Motor neuron (in vitro differentiated cells): ENCODE measurements at places on chromosomes 4 and X.

- no peak for ATAC-seq
Observed at GRCh38 chr4:78441756-78442155, 109.8 kb upstream of the ANXA3 start.

DNA sequence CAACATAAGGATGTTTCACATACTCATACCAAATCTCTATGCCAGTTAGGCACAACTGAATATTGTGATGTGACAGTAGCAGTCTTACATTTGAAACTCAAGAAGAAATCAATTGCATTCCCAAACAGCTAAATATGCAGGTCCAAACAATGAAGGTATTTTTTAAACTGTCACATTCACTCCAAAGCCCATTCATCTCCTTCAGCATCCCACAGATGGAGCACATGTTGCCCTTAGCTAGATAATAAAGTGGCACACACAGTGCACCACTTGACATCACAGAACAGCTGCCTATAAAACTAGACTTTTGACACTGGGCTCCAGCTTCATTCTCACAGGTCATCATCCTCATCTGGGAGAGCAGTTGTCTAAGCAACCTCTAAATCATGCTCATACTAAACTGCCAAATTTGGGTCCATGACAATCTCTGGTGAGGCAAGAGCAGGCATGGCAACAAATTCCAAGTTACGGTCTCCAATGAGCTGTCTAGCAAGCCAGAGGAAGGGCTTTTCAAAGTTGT, 26.2 kb upstream of the ARHGEF6 start:
- ATAC-seq = no peak

GRCh38 chr4:8577972-8578371, 2.2 kb upstream of the GPR78 start:
- ATAC-seq = no peak

DNA sequence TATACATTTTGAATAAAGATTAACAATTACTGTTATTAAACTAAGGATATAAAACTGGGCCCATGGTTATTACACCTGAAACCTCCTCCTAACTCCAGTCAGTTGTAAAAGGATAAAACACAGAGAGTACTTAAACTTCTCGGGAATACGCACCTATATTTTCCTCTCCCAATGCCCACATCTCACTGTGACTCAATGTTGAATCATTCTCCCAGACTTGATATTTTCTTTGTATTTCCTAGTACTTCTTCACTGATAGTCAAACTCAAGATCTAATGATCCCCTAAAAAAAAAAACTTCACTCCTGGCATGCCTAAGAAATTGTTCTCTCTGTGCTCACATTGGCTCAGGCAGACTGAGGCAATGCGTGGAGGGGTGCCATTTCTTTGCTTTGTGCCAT, 212.5 kb upstream of the DKK2 start:
- ATAC-seq = no peak

DNA sequence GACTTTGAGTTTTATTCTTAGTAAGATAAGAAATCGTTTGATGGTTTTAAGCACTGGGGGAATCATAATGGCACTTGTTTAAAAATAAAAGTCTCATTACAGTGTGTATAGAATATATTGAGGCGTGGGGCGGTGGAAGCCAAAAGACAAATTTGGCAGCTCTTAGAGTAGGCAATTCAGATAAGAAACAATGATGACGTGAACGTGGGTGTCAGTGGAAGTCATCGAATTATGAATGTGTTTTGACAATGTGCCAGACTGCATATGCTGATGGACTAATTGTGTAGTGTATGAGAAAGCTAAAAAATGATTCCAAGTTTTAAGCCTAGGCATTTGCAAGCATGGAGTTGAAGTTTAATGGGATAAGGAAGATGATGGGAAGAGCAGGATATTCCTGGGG, 35.8 kb downstream of the SPANXD start:
- no peak for ATAC-seq

GRCh38 chr4:101306225-101306624, 41.1 kb downstream of the PPP3CA start:
- ATAC-seq = no peak

- peak; percentile 62 for ATAC-seq
Observed at GRCh38 chr4:139795527-139796314, 130.1 kb downstream of the MGST2 start.

GRCh38 chr4:181234951-181235680, 1008.1 kb upstream of the TENM3 start:
- ATAC-seq = peak; percentile 70

DNA sequence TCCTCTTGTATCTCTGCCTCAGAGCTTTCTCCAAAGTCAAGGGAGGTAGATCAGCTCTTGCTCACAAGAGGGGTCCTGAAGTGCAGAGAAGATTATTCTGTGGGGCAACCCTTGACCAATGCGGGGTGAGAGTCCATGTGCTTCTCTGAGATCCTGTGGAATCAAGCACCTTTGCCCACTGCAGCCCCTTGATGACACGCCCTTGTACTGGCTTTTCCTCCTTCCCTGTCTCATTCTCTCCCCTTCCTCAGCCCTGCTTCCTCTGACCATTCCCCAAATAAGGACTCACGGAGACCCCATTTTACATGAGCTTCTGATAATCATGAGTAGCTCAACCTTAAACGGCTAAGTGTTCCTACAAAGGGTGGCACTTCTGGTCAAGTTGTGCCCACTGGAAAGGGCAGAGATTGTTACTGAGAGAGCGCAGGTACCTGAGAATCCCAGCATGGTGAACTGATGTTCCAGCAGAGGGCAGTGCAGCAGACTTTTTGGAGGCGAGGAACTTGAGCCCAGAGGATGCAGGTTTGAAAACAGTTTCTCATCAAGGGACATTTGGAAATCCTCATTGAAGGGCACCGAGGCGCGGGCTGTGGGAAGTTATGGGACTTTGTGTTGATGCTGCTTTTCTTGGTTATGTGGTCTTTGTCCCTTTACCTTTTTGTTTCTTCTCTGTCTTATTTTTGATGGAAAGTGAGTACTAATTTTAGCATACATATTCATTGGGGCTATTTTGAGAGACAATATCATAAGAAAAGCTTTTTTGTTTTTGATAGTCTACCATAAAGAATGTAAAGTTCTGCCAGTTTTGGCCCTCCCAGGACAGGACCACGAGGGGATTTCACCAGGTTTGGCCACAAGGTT, 201.3 kb downstream of the RBM46 start:
- no peak for ATAC-seq

DNA sequence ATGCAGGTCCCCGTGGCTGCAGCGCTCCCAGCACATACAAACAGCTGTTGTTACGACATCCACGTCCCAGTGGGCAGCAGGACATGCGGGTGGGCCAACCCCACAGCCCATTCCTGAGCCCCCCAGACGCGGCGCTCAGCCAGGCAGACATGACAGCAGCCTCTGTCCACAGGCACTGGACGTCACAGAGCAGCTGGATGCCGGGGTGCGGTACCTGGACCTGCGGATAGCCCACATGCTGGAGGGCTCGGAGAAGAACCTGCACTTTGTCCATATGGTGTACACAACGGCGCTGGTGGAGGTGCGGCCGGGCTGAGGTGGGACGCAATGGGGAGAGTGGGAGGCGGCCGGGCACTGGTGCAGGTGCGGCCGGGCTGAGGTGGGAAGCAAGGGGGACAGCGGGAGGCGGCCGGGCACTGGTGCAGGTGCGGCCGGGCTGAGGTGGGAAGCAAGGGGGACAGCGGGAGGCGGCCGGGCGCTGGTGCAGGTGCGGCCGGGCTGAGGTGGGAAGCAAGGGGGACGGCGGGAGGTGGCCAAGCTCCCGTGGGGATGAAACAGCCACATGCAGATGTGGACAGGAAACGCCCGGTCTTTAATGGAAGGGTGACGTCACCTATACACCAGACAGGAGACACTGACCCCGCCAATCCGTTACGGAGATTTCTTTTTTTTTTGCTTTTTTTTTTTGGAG, 9.4 kb downstream of the PLCXD1 start:
- no peak for ATAC-seq

DNA sequence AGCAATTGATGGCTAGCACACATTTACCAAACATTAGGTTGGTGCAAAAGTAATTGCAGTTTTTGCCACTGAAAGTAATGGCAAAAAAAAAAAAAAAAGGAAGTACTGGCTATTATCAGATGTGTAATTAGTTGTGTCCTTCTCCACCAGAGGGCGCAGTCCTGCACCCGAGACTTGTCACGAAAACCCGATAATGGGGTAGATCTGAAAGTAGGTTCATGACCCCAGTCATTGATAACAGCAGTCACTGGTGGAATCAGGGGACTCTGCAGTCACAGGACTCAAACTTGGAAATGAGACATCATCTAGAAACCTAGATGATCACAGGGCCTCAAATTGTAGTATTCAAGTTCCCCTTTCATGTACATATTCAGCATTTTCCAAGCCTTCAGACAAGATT, 13.1 kb upstream of the ACOT9 start:
- no peak for ATAC-seq

DNA sequence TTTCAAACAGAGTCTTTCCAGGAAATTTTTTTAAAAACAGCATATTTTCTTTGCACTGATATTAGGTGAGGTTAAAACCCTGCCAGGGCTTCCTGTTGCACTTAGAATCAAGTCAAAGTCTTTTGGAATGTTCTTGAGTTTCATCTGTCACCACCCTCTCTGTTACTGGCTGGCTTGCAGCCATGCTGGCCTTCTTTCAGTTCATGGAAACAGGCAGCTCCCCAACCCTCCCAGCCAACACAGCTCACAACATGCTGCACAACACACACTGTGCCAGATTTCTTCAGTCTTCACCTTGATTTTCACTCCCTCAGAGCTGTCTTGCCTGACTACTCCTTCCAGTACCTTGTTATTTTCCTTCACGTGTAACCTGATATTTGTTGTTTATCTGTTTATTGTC, 129.5 kb downstream of the KCNIP4 start:
- no peak for ATAC-seq

- no peak for ATAC-seq
Observed at GRCh38 chrX:70264784-70265183, 3.4 kb upstream of the ARR3 start.

DNA sequence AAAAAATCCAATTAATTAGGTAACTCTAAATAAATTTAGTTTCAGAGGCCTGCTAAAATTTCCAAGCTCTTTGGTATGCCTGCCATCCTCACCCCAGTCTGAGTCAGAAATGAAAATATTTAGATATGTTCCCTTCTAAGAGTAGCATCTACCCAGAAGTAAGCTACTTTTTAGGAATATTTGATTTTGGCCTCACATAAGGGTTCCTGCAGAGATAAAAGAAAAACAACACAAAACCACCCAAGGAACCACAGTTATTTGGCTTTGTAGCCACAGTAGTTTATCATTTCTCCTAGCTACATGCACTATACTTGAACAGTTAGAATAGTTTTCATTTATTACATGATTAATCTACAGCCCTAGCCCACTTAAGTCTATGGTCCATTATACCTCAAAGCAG, 192.6 kb upstream of the FAM241A start:
- ATAC-seq = no peak

GRCh38 chr4:6109842-6110560, 90.3 kb downstream of the JAKMIP1 start:
- peak; percentile 51 for ATAC-seq

DNA sequence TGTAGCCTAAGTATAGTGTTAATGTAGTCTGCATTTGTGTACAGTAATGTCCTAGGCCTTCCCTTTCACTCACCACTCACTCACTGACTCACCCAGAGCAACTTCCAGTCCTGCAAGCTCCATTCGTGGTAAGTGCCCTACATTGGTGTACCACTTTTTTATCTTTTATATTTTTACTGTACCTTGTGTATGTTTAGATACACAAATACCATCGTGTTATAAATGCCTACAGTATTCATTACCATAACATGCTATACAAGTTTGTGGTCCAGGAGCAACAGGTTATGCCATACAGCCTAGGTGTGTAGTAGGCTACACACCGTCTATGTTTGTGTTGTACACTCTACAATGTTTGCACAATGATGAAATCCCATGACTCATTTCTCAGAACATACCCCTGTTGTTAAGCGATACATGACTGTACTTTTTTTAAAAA, 15.4 kb downstream of the TSPAN5 start:
- ATAC-seq = no peak

DNA sequence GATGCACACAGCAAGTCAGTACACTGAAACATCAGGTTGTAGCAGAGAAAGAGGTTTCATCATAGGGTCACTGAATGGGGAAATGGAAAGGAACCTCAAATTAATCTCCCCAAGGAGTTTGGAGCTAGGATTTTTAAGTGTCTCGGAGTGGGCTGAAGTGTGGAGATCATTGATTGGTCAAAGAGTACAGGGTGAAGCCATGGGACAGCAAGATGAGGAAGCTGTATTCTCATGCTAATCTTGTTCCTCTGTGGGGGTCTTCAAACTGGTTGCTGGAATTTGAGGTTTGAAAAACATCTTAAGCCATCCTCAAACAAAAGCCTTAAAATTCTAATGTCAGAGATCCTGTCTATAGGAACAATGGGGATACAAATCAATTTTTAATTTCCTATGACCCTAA, 78.8 kb upstream of the TEX13A start:
- no peak for ATAC-seq

GRCh38 chr4:123919576-123920098, 523.0 kb downstream of the SPRY1 start:
- no peak for ATAC-seq

DNA sequence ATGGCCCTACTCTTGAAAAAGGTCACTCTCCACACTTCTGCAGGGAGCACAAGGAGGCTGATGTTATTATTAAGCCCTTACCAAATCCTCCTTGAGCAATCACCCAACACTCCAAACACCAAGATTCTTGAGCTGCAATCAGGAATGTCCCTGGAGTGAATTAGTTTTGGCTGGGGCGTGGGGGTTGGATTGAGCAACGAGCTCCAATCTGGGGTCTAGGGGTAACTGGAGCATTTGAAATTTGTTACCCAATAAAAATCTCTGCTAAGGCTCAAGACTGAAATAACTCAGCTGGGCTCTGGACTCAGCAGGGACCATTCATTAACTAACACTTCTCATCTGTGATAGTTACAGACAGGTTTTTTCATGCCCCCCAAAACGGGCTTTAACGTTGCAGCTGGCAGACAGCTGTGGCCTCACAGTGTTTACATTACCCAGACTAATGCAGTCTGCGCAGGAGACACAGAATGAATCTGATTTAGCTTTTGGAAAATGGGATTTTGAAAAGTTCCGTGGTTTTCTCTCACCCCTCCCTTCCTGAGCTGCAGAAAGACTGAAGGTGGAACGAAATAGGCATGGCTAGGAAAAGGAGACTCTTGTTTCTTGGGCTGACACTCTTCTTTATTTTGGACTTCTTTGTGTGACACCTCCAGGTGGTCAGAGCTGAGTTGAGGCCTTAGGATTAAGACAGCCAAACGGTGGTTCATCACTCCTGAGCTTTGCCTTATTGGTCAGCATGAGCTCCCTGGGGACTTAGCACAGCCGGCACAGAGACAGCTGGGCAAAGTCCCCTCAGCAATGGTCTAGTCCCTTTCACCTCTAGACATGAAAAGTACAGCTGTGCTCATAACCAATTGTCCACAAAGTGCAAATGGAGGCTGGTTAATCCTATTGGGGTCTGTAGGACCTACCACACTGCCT, 26.6 kb downstream of the PLAC1 start:
- ATAC-seq = no peak

DNA sequence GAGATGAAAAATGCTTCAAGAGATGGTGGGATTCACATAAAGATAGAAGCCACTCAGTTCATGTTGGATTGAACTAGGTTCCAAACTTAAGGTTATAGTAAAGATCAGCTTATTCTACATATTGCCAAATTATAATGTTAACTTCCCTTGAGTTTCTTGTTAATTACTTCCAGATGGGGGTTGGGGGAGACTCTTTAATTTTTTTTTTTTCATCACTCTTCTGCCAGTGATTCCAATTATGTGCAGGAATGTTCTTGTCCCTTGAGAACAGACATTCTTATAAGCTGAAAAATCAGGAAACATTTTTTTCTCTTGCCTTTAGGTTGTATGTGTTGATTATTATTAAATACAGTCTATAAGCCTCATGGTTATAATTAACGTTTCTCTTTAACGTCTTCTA, 30.0 kb downstream of the MND1 start:
- no peak for ATAC-seq

- ATAC-seq = no peak
Observed at GRCh38 chrX:13293700-13294099, 26.2 kb downstream of the ATXN3L start.
